Endothelial cell (in vitro differentiated cells): ENCODE measurements at places on chromosomes 11 and 22. TPM values are rescaled to one million over a fixed set of nuclear protein-coding genes. Genes with fewer than 3 reads are reported as not detected.
A peak's percentile ranks its signal among the peaks of the same experiment; 100 is the strongest.

- H3K27me3 ChIP-seq: peaks cover 10% of the 10 kb centered on the region
- H3K27ac ChIP-seq: no peak overlapping the region
- H3K36me3 ChIP-seq: peaks cover 26% of the 10 kb centered on the region
- DNase-seq: no peak
- H3K4me3 ChIP-seq: no peak overlapping the region
- H3K4me1 ChIP-seq: no peaks in the 10 kb centered on the region
Measured at GRCh38 chr22:47274196-47274595, 511.7 kb downstream of the TBC1D22A start.

GRCh38 chr11:105229761-105230160 lies 90.2 kb upstream of the CARD18 start:
- H3K4me3 ChIP-seq: no peak overlapping the region
- no peak for DNase-seq
- H3K4me1 ChIP-seq: no peaks in the 10 kb centered on the region

DNA sequence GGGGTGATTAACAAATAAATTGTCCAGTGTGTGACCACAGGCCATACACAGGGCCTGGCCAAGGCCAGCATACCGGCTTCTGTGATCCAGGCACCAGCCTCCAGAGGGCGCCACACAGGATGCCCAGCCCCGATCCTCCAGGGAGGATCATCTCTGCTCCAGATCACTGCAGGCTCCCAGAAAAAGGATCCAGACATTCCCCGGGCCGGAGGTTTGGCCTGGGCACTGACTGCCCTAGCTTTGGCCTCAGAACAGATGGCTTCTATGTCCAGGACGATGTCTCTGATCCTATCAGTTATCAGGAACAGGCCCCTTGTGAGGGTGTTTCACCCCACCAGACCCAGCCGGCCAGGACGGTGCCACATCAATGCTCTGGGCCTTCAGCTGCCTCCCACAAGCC lies 74.5 kb upstream of the LMO1 start:
- H3K36me3 ChIP-seq: no peaks in the 10 kb centered on the region
- H3K4me3 ChIP-seq: peak overlapping the region; percentile 19
- H3K27me3 ChIP-seq: peaks cover 9% of the 10 kb centered on the region
- peak; percentile 83 for DNase-seq
- peaks cover 8% of the 10 kb centered on the region for H3K4me1 ChIP-seq

The OR51E2 gene
- total RNA-seq: not detected

DNA sequence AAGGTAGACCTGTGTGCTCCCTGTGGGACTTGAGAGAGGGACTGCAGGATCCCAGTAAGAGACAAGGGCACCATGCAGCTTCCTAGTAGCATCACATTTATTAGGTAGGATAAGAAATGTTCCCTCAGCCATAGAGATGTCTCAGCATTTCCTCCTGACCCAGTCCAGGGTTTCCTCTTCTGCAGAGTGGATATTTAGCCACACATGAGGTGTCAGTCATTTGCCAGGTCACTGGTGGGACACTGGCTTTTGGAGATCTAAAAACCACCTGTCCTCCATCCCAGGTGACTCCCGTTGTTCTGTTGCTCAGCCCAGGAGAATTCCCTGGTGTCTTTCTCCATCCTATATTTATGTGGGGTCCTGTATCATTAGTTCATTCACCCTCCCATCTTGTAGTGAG lies 117.5 kb upstream of the NNMT start:
- peaks cover 3% of the 10 kb centered on the region for H3K27me3 ChIP-seq
- DNase-seq: no peak
- peaks cover 25% of the 10 kb centered on the region for H3K4me1 ChIP-seq
- H3K27ac ChIP-seq: no peak overlapping the region
- no peaks in the 10 kb centered on the region for H3K36me3 ChIP-seq

DNA sequence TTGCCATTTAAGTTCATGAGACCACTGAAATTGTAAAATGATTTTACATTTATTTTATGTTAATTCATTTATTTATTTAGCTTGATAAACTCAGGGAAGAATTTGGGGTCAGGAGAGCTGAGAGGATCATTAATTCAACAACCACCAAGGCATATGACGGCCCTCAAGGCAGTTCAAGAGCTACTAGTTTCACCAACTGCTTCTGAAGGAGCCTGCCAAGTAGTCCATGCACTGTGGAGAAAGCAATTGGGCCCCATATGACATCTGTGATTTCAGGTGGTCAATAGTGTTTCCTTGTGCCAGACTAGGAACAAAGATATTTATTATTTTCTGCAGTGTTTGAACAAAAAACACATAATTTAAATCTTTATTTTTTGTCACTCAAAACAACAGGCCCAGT lies 236.4 kb downstream of the CASP12 start:
- no peaks in the 10 kb centered on the region for H3K36me3 ChIP-seq
- H3K27ac ChIP-seq: no peak overlapping the region
- H3K27me3 ChIP-seq: no peaks in the 10 kb centered on the region
- peaks cover 3% of the 10 kb centered on the region for H3K4me1 ChIP-seq
- DNase-seq: no peak

The MFNG gene
- 75.4 TPM for total RNA-seq
